ENCODE measurements at places on chromosomes 7 and 10.
A peak's percentile ranks its signal among the peaks of the same experiment; 100 is the strongest.

DNA sequence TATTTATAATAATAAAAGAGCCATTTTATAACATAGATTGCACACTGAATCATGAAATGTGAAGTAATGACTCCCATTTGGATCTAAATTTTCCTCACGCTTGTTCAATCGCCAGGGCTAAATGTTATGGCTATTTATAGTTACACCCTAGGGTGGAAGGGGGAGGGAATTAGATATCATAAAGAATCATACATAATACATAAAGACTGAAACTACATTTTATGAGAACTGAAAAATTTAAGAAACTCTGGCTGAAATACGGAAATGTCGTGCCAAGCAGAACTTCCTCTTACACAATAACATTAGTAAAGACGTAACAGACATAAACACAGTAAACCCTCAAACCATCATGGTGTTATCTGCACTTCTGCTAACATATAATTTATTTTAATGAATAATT is 327.5 kb upstream of the PHF14 start:
- peak; percentile 91 for DNase-seq

DNA sequence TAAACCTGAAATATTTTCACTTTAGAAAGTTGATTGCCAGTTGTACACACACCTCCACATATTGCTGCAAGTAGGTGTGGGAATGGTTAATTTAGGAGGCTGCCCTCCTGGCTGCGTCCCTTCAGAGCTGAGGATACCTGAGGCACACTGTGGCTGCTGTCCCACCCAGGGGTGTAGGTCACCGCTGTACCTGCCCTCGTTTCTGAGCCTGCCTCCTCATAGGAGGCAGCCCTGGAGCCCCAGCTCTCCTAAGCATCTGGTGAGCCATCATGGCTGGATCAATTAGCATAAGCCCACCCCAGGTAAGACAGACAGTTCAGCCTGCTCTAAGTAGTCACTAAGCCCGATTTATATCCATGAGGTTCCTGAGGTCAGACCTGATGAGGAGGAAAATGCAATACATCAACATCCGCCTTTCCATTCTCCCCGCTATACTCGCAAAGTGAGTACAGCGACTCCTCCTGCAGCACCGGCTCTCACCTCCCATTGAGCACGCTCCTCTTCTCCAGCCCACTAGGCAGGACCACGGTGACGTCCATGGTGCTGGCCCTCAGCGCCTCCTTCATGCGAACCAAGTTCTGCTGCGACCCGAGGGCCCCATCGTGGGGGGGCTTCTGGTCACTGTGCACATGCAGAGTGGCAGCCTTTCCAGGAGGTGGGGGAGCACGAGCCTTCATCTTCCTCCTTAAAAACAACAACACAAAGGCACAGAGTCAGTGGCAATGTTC is 97.2 kb downstream of the COBL start:
- no peak for DNase-seq

DNA sequence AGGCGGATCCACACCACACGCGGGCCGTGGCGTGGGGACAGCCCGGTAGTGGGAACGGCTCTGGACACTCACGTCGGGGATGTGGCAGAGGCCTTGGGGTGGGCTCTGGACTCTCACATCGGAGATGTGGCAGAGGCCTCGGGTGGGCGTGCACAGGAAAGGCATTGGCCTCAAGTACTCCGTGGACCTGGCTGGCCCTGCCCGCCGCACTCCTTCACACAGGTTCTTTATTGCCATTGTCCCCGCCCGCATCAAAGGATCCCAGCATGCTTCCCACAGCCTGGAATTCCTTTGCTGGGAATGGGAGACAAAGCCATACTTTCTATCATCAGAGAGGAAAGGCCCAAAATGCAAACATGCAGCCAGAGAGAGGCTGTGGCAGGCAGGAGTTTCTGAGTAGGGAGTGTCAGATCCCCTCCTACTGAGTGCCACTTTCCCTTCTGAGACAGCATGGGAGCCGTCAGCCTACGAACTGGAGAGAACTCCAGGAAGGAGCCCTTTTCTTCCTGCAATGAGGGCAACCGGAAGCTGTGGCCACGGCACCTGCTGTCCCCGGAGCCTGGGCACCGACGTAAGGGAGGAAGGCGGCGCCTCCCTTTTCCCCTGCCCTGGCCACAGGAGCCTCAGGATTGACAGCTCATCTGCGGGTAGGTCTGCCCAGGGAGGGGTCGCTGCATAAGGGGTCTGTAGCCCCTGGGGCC is 51.5 kb downstream of the RBM17 start:
- DNase-seq: no peak

DNA sequence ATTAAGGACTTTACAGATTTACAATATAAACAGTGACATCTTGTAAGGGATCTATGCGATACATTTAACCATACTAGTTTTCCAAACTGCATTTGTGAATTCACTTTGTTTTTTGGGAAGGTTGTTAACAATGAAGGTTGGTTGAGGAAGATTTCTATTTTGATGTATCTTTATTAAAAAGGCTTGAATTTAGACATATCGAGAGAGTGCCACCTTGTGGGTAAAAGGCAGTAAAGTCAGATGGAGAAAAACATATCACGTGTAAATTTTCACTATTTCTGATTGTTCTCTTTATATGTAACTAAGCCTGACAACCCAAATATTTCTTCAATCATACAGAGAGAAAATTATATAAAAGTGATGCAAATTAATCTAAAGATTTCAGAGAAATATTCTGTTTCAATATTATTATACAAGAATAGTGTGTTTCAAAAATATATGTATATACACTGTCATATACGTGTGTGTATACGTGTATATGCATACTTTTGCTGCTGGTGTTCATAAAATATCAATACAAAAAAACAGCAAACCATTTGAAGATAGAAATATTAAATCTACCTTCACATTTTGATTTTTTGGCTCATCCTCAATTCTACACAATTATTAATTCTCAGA is 988.6 kb downstream of the SORCS1 start:
- DNase-seq: no peak

DNA sequence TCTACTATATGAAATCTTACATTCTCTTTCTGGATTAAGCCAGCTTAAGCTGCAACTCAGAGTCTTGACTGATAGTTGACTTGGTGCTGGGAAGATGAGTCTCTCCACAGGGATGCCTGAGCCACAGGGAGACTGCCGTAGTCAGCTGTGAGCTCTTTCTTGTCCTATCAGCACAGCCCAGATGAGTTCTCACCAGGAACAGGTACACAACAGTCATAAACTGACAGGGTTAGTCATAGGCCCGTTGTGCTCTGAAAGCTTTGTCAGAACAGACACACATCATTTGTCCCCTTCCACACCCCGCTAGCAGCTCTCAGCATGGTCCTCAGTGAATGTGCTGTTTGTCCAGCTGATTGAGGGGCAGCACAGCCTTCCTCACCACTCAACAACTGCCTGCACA is 221.6 kb downstream of the RPS24 start:
- DNase-seq: no peak

- no peak for DNase-seq
Observed at GRCh38 chr10:88557256-88557655, 25.9 kb downstream of the RNLS start.

- peak; percentile 74 for DNase-seq
Observed at GRCh38 chr10:88113232-88113631, 249.8 kb downstream of the PTEN start.

GRCh38 chr10:100847440-100847839 is 65.3 kb upstream of the SLF2 start:
- no peak for DNase-seq

GRCh38 chr7:392822-393221 is 102.9 kb downstream of the FOXL3 start:
- DNase-seq: no peak

DNA sequence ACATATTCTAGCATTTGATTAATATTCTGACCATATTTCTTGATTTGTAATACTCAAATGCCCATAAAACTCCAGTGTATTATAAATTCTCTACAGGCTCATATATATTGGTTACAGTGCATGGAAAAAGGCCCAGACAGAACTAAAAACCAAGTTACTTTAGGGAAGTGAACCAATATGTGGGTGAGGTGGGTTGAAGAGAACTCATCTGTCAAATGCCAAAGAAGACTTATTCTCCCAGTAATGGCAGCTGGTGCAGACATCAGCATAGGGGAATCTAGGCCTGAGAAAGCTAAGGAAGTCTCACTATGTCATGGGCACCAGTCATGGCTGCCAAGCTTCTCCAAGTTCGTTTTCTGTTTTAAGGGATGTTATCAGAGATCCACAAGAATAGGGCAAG is 30.6 kb downstream of the ZNF248 start:
- peak; percentile 17 for DNase-seq

DNA sequence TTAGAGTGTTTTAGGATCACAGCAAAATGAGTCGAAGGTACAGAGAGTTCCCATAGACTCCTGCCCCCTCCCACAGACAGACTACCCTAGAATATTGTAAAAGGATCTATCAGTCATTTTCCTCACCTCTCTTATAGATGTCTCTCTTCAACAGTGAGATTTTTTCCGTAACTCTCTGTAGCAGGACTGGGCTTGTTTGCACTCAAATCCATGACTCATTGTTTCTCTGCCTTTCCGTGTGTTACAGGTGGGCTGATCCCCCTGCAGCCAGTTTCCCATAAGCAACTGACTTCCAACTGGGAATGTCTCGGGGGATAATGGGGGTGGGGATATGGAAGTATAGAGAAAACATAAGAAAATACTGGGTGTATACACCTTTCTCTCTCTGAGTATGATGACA is 921.0 kb downstream of the GATA3 start:
- no peak for DNase-seq

- DNase-seq: peak; percentile 7
Observed at GRCh38 chr7:84337429-84337828, 142.8 kb upstream of the SEMA3A start.

DNA sequence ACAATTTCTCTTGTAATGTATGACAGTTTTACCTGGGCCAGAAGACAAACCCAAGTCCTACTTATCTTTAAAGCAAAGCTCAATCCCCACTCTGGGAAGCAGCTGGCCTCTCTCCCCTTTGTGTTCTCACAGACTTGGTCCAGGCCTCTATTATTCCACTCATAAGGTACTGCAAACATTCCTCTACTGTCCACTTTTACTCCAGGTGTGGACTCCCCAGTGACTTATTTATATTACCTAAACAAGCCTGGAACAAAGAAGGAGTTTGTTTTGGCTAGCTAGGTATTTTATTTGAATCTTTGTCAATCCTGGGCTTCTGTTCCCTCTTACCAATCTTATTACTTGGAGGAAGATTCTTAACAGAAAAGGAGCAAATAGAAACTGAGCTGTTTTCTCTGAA is 163.5 kb downstream of the SKAP2 start:
- DNase-seq: no peak

DNA sequence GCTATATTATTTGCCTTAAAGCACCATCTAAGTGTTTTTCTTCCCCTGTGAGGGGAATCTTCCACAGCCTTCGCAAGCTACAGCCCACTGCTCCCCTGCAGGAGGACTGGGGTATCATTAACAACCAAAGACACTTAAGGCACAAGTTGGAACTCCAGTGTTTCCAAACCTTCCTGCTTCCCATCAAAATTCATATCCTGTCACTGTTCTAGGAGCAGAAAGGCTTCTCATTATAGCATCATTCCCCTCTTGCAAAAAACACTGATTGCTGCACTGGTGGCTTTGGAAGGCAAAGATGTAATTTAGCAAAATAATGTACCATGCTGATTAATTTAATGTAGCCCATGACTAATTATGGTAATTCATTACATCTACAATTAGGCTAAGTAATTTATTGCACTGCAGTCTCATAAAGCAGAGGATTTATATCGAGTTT is 207.2 kb downstream of the SKAP2 start:
- no peak for DNase-seq

GRCh38 chr7:107453388-107453787 is 16.5 kb upstream of the GPR22 start:
- DNase-seq: no peak

DNA sequence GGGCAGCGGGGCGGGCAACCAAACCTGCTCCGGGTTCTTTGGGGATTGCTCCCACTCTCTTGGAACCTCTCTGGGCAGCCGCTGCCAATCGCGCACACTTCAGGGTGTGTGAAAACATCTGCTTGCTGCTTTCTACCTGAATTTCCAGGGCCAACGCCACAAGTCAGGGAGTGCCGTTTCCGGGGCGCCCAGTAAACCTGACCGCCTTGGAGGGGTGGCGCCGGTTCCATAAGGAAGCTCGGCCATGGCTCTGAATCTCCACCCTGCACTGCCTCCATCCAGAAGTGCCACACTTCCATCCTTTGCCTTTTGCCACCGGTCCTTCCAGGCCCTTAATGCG is 679 bp upstream of the AFAP1L2 start:
- no peak for DNase-seq

GRCh38 chr10:24958721-24959381 is 6.4 kb upstream of the PRTFDC1 start:
- DNase-seq: no peak
